Activated naive CD4-positive, alpha-beta T cell treated with Interleukin-2 at 50 U/mL for 16 hours (primary cell): ENCODE measurements at places on chromosomes 1 and 21.

- no peak for DNase-seq
Measured at GRCh38 chr1:229402993-229403392, 30.9 kb downstream of the ACTA1 start.

DNA sequence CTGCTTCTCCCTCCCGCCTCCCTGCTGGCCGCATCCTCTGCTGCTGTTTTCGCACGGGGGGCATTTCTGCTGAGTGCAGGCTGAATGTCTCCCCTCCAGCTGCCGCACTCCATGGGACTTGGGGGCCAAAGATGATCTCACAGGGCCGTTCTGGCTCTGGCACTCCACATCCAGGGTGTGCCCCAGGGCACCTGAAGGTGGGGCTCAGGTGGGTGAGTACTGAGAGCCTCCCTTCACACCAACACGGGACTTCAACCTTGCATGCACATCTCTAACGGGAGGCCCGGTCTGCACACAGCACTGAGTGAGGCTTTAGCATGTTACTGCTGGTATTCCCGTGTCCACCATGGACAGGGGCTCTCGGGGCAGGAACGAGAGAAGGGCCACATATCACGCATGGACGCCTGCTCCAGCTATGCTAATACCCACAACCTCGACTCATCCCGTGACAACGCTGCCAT lies 88.9 kb downstream of the DMRTB1 start:
- no peak for DNase-seq

GRCh38 chr1:58899587-58900271 lies 115.9 kb upstream of the JUN start:
- DNase-seq: no peak

DNA sequence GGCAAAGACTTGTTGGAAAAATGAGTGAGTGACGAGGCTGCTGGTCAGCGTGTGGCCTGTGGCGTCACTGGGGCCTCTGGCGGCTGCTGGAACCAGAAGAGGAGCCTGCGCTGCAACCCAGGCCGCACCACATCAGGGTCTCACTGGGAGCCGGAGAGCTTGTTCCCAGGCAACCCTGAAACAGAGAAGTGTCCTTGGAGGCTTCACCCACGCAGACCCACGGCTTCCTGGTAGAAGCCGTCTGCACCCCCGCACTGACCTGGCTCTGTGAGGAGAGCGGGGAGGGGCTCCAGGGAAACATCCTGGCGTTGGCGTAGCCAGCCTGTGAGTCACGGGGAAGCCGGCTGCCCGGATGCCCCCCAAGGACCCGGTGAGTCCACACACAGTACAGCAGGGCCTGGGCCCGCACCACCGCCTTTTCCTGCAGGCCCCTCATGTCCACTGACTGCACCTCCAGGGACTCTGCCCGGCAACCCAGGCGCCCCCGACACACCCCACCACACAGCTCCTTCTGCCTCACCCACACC lies 57.4 kb downstream of the COL6A1 start:
- DNase-seq: no peak

DNA sequence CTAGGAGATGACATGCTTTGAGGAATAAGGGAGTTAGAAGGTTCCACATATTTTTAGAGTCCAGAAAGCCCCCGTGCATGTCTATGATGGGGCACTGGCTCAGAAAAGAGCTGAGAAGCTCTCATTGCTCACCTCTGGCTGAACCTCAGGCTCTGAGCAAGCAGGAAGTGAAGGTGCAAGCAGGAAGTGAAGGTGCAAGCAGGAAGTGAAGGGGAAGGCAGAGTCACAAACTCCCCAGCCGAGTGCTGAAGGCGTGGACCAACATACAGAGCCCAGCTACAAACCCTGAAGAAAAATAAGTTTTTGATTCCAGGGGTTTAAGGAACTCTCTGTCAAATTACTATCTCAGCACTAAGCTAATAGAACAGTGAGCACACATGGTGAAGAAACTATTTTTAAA lies 7.0 kb downstream of the KRTAP10-8 start:
- DNase-seq: peak; percentile 60

GRCh38 chr1:91833946-91834345 lies 52.0 kb downstream of the TGFBR3 start:
- DNase-seq: no peak

DNA sequence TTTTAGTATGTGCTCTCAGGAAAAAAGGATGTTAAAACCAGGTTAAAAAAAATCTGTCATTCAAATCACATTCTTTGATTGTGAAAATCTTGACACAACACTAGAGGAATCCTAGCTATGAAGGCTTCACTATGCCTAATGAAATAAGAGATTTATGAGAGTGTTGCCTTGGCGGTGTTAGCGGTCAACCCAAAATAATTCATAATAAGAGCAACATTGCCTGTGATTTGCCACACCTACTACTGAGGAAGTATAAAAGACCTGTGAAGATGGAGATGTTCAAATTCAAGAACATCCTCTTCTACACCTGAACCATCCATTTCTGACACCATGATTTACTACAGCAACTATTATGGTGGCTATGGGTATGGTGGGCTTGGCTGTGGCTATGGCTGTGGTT lies at the start of gene KRTAP20-1:
TSS of gene KRTAP20-1 (plus strand) at position 301 of the 400 bp plus-strand sequence. CDS start at position 331, 30 bp downstream.
- no peak for DNase-seq

GRCh38 chr1:150322310-150322709 lies 977 bp downstream of the PRPF3 start:
- peak; percentile 11 for DNase-seq

DNA sequence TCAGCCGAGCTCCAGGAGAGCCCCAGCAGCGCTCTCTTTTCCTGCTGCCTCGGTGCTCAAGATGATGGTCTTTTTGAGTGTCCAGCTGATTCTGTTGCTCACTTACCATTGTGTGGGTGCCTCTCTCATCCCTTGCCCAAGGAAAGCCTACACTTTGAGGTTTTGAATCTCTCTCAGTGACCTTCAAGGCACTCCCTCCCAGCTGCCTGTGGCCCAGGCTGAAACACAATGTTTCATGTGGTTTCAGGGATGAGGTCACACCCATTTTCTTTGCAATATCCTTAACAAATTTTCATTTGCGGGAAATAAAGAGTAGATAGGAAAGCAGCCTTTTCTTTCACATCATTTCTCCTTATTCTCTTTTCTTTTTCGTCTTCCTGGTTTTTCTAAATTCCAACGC lies 12.6 kb upstream of the MRPS14 start:
- no peak for DNase-seq
